Left kidney (tissue), 8 donors: ENCODE measurements at places on chromosomes 1 and 21. TPM values are rescaled to one million over a fixed set of nuclear protein-coding genes. Genes with fewer than 3 reads are reported as not detected.
A peak's percentile ranks its signal among the peaks of the same experiment; 100 is the strongest.

The OLFM3 gene
- polyA plus RNA-seq: 24.7 TPM

The GJA4 gene
- polyA plus RNA-seq: 11.2 TPM

The KCNA3 gene
- 0.12 TPM for polyA plus RNA-seq

The RIPPLY3 gene
- polyA plus RNA-seq: 3.1 TPM

The LAMC2 gene
- 7.1 TPM for polyA plus RNA-seq

The CD52 gene
- polyA plus RNA-seq: 5.6 TPM

The TNFRSF4 gene
- polyA plus RNA-seq: 1.0 TPM

DNA sequence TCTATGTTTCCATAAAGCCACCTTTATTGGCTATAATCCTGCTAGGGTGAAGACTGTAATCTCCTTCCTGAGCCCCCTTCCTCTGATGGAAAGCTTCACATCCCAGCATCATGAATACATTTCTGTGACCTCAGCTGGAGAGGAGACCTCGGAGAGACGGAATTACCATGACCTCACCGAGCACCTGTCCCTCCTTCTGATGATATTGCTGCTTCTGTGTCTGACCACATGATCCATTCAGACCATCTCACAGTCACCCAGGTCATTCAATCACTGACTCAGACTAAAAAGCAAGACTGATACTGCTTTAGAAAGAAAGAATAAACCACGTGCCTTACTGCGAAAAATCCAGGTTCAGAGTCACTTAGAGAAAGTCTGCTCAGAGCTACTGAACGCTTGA is 8.8 kb downstream of the KCND3 start:
- DNase-seq: no peak

DNA sequence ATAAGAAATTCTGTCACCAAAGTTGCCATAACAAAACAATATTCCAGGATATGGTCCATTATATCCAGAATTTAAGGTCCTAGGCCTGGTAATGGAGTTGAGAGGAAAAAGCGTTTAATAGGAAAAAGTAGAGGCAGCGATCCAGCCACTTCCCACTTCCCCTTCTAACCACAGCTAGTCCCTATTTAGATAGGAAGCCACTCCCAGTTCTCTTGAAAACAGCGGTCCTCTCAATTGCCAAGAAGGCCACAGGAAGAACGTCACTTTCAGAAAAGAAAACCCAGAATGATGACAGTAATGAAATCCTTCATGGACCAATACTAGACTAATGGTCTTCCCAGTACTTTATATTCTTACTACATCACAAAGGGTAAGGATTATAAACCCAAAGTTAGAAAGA is 38.6 kb downstream of the ABL2 start:
- DNase-seq: no peak

- no peak for DNase-seq
Measured at GRCh38 chr1:39895731-39896480, 5.8 kb downstream of the MYCL start.

DNA sequence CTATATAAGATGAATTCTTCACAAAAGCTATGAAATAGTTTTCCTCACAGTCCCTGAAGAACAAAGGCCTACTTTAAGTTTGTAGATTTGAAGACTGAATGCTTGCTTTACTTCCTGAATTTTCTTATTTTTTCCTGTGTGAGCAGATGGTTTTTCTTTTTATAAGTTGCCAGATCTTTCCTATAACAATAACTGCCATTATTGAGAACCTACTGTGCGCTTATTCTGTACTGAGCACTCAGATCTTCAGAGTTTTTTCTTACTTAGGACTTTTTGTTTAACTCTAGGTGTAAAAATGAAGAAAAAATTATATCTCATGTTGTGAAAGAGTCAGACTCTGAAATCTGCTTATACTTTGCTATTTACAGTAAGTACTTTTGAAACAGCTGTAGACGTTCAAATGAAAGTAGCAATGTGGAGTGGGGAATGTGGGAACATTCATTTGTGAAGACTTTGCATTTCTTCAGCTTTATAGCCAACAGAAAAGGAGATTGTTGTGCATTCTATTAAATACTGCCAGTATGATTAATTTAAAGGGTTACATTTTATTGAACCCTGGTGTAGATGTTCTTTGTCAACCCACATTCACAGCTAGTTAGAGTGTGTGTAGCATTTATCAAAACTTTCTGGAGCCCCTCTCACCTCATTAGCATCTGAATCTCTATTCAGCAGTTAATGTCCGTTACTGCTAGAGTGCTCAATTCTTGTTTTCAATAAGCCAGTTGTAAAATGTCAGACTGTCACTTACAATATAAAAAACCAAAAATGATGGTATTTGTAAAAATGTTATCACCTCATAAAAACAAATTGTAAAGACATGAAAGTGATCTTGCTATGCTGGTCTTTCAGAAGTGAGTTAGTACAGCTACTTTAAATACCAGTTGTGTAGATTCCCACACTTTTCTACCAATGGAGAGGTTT is 29.0 kb downstream of the NFIA start:
- DNase-seq: no peak

DNA sequence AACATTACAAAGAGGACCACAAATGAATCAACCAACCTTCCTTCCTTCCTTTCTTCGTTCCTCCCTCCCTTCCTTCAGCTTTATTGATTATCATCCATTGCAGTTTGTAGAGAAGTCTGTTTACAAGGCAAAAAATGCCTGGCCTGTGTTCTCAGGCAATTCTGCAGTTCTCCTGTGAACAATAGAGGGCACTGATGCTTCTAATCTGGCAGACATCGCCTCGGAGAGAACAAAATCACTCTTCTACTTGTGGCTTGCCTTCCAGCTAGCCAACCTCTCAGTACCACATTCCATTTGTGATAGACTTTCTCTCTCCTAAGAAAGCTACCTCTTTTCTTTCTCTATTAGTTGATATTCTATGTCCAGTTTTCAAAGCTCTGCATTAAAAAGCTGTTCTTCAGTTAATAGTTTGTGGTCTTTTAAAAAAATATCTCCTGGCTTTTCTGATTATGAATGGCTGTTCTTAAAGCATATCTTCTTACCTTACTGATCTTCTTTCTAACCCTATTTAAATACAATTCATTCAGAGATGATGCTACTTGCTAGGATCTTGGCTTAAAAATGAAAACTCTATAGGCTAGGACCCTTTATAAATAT is 26.9 kb upstream of the ESRRG start:
- DNase-seq: peak; percentile 69

DNA sequence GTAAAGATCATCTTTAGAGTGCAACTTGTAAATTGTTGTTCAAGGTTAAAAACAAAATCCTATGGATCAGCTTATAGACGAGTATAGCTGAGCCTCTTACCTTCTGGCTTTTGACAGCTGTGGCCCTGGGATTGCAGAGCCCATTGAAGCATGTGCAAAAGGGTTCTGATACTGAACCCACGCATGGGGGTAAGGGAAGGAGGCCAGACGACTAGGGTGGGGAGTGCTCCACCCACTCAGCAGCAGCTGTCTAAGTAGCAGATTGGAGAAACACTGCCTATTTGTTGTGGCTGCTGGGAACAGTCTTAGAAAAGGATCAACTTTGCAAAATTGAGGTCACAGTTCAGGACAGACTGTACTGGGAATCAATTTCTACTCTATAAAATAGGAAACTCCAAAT is 16.1 kb downstream of the CD101 start:
- DNase-seq: no peak

GRCh38 chr1:164685266-164686035 is 126.5 kb downstream of the PBX1 start:
- DNase-seq: no peak

DNA sequence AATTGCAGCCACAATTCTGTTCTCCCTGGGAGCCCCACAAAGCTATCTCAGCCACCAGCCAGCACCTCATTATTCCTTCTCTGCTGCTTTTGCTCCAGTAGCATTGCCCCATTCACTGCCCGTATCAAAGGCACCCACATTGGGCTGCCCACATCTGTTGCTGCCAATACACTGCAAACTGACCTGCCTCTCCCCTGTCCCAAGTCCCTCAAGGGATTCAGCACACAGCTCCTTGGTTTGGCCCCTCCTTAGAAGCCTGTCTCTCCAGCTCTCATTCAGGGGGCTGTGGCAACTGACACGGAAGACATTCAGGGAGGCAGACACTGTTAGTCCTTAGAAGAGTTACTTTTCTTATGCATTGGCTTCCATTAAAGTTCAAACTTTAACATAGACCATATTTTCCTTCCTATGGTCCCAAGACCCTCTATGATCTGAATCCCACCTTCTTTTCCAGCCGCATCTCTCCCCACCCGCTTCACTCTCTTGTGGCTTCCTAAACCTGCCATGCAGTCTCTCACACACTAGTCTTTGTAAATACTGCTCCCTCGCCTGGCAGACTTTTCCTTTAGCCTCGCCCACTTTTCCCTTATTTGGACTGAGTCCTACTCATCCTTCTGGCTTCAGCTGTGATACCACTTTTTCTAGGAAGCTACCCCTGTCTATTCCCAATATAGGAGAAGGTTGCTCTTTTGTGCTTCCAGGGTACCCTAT is 19.3 kb upstream of the KLHDC8A start:
- no peak for DNase-seq

GRCh38 chr1:92585831-92586230 is 99.1 kb upstream of the GFI1 start:
- no peak for DNase-seq

DNA sequence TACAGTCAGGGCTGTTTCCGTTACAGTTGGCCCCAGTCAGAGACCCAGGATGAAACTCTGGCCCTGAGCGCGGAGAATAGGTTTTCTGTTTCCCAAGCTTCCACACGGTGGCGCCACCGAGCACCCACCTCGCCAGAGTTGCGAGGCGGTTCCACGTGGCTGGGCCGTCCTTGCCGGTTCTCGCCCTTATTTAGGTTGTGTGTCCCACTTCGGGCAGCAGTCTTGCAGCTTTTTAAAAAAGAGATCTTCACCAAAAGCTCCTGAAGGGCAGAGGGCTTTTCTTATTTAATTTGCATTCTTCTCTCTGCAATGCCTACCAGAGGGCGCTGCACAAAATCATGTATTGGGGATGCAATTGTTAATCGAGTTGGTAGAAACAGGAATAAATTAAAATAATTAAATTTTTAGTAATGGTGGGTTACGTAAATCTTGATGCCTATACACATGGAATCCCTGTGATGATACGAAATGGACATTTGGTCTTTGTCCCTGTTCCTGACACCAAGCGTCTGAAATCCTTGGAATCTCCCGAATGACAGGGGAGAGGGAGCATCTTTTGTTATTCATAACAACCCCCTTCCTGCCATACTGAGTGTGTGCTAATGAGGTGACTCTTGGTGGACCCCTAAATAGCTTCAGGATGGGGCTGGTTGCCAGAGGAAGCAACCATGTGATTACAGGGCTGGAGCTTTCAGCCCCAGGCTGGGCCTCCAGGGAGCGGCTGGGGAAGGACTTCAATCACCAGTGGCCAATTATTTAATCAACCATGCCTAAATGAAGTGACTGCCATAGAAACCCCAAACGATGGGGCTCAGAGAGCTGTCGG is 5.6 kb upstream of the S100A7 start:
- DNase-seq: peak; percentile 12

- no peak for DNase-seq
Measured at GRCh38 chr1:47751193-47751592, 246.0 kb downstream of the TRABD2B start.

DNA sequence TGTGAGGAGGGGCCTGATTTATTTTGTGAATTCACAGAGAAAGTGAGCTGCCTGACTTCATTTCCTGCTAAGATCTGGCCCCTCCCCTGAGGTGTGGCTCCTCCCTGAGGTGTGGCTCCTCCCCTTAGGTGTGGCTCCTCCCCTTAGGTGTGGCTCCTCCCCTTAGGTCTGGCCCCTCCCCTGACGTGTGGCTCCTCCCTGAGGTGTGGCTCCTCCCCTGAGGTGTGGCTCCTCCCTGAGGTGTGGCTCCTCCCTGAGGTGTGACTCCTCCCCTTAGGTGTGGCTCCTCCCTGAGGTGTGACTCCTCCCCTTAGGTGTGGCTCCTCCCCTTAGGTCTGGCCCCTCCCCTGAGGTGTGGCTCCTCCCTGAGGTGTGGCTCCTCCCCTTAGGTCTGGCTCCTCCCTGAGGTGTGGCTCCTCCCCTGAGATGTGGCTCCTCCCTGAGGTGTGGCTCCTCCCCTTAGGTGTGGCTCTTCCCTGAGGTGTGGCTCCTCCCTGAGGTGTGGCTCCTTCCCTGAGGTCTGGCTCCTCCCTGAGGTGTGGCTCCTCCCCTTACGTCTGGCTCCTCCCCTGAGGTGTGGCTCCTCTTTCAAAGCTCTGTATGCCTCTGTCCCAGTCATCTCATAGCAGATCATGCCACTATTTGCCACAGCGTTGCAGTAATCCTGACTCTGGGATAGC is 26.9 kb upstream of the LRRC3 start:
- DNase-seq: no peak

DNA sequence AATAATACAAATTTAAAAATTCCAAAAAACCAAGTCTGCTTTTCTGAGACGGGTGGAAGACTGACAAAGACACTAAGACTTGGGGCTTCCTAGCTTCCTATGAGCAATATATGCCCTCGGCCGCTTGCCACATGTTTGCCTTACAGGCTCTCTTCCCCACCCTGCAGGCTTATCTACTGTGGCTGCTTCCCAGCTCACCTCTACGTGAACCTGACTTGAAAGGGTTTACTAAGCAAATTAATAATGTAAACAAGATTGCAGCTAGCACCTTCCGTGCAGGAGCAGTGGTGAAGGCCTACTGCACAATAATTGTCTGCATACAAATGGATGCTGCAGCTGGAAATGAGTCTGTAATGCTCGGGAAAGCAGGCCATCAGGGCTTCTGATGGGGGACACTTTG is 152.9 kb upstream of the DAB1 start:
- no peak for DNase-seq

GRCh38 chr1:208084220-208084619 is 160.0 kb downstream of the PLXNA2 start:
- DNase-seq: no peak

DNA sequence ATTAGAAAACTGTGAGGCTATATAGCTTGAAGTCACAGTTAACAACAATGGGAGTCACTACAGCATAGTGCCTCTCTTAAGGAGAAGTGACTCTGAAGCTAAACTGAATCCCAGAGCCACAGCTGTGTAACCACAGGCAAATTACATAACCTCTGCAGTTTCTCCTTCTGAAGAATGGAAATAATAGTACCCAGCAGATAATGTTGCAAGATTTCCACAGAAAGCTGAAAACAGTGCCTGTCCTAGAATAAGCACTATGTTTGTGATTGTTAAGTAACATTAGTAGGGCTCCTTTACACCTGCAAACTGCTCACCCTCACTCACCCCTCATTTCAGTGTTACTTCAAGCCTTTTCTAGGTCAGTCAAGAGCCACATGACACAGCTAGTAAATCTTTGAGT is 886.7 kb downstream of the PLA2G4A start:
- DNase-seq: no peak

- DNase-seq: no peak
Measured at GRCh38 chr21:43376478-43376882, 50.5 kb downstream of the SIK1 start.
